ENCODE measurements at places on chromosomes 7 and 10. TPM values are rescaled to one million over a fixed set of nuclear protein-coding genes. Genes with fewer than 3 reads are reported as not detected.

The PTF1A gene
- not detected for total RNA-seq

The PARD3 gene
- 29.8 TPM for total RNA-seq

The GIMAP2 gene
- total RNA-seq: 1.5 TPM

The MMD2 gene
- not detected for total RNA-seq

The ELN gene
- total RNA-seq: 0.26 TPM

The STEAP2 gene
- total RNA-seq: 4.1 TPM

The UTF1 gene
- not detected for total RNA-seq

The PRKAR1B gene
- 62.0 TPM for total RNA-seq

The SLC26A3 gene
- total RNA-seq: 0.36 TPM

The COL17A1 gene
- 0.26 TPM for total RNA-seq

DNA sequence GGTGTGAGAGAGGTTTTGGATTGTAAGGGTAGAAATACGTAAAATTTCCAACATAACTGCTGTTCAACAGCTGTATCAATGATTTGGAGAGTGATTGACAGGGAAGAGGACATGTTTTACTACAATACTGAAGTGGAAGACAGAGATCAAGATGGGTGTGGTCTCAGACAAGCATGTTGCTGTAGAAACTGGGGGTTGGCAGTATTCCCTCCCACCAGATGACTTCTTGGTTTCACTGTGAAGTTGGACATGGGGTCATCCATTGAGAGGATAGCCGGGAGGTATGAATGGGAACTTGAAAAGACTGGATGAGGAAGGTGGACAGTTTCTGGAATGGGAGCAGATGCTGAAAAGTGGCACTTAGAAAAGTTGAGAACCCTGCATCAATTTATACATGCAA, 95.3 kb upstream of the HDAC9 start:
- DNase-seq: no peak

DNA sequence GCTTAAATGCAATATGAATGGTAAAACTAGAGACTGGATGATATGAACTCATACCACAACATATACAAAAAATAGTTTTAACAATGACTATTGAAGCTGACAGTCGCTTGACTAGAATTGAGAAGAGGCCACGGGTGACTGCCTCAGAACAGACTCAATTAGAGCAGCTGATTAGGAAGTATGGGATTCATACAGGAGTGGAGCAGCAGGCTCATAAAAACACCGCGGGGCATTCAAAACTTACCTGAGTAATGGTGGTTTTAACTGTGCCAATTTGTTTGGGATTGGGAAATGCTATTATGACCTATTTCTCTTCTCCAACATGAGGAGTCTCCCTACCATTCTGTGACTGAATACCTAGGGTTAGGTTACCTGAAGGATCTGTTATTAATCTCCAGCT, 2.1 kb downstream of the CADPS2 start:
- no peak for DNase-seq

DNA sequence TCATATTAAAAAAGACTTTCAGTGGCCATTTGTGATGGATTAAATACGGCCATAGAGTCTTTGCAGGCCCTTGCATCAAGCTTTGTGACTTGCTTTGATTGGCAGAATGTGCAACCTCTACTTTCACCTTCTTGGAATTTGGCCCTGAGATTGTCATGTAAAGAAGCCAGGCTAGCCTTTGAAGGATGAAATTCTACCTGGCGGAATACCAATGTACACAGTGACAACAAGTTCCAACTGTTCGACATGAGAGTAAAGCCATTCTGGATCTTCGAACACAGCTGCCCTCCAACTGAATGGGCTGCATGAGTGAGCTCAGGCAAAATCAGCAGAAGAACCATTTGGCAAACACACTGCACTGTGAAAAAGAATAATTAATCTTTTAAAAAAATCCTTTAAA, 321.3 kb downstream of the PHF14 start:
- DNase-seq: no peak

GRCh38 chr7:120272701-120273475, at the start of gene KCND2:
Gene KCND2, plus strand, starts transcription at chr7:120273175.
- no peak for DNase-seq

- no peak for DNase-seq
Observed at GRCh38 chr7:52764492-52765169, 270.8 kb upstream of the POM121L12 start.

- DNase-seq: no peak
Observed at GRCh38 chr10:127755753-127756152, 18.8 kb downstream of the FOXI2 start.

- DNase-seq: no peak
Observed at GRCh38 chr7:43041105-43041504, 71.3 kb upstream of the HECW1 start.

- no peak for DNase-seq
Observed at GRCh38 chr7:32191305-32191704, 121.1 kb upstream of the PDE1C start.

DNA sequence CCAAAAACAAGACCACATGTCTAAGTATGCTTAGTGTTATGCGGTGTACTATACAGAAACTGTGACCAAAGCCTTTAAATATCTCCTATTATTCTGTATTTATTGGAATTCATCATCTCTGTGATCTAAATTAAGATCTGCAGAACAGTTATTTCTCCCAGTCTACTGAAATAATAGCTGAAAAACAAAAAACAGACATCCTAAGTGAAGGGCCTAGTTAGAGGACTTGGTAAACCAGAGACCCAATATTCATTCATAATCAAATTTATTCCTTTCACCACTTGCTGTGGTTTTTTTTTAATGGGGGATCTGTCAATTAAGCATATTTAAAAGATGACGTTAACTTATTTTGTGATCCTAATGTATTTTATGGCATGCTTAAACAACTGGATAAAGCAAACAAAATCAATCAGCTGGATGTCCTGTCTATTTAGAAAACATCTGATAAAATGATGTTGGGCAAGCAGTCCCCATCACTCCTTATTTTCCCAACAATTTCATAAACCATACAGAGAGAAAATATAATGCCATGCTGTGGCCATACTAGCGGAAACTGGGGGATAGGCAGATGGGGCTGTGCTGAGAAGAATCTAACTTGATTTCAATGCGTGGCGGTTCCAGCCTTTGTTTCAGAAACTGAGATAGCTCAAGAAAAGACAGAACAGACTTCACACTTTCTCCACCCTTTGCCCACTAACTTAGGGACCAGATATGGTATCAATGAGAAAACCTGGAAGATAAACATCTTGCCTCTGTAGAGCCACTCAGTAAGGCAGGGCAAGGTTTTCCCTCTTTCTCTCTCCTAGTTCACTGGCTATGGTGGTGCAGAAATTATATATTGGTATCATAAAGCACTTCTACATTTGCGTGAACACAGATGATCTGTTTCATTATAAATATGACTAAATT, 32.9 kb downstream of the ICA1 start:
- no peak for DNase-seq

DNA sequence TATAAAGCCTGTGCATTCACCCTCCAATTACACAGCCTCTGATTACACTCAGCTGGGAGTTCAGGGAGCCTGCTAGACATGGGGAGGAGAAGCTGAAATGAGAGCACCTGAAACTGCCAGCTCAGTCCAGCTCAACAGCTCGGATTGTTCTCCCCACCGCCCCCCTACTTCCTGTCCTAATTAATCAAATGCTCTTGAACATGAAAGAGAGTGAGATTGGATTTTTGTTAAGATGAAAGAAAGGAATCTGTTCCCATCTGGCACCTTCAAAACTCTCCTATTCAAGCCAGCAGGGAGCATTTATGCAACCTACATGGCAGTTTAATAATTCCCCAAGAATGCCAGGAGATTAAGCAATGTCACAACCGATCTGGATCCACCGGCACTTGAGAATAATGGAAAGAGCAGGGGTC, 98.0 kb downstream of the NPSR1 start:
- no peak for DNase-seq

DNA sequence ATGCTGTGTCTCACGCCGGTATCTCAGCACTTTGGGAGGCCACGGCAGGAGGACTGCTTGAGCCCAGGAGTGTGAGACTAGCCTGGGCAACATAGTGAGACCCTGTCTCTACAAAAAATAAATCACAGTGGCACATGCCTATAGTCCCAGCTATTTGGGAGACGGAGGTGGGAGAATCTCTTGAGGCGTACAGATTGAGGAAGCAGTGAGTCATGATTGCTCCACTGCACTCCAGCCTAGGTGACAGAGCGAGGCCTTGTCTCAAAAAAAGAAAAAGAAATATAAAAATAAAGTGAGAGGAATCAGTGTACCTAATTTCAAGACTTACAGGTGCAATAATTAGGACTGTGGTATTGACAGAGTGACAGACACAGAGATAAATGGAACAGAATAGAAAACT, 23.9 kb downstream of the SLC25A40 start:
- DNase-seq: no peak

DNA sequence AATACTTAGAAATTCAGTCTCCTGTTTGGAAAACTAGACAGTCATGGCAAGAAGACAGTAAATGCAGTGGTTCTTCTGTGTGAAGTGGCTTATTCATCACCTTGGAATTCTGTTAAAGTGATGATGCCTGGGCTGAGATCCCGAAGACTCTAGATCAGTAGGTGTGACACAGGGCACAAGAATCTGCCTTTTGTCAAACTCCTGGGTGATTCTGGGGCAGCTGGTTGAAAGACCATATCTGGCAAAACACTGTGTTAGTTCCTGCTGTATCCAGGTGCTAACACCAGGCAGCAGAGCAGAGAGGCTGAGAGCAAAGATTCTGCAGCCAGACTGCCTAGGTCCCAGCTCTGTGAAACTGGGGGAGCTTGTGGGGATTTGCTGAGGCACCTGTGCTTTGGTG, 26.5 kb downstream of the MRC1 start:
- DNase-seq: peak; percentile 77

DNA sequence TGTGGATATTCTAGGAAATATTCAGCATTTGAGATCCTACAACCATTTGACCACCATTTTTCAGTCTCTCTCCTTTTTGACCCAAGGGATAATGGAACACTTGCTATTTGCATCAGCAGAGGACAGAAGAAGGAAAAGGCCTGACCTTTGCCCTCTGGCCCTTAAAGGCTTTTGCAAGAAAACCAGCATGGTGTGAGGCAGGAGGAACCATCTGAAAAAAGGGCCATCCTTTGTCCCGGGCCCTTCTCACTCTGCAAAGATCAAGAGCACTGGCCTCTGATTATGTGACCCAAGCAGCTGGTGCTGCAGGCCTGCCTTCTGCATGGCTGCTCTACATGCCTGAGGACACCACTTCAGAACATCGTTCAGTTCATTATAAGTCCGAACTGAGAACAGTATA, 133.3 kb upstream of the STK17A start:
- DNase-seq: no peak

GRCh38 chr10:113060201-113061053, 110.4 kb downstream of the TCF7L2 start:
- DNase-seq: no peak

- no peak for DNase-seq
Observed at GRCh38 chr10:91887272-91888076, 21.8 kb downstream of the FGFBP3 start.

- no peak for DNase-seq
Observed at GRCh38 chr10:23155169-23155568, 36.9 kb upstream of the PTF1A start.

- DNase-seq: no peak
Observed at GRCh38 chr7:1284743-1285458, 52.2 kb downstream of the UNCX start.

DNA sequence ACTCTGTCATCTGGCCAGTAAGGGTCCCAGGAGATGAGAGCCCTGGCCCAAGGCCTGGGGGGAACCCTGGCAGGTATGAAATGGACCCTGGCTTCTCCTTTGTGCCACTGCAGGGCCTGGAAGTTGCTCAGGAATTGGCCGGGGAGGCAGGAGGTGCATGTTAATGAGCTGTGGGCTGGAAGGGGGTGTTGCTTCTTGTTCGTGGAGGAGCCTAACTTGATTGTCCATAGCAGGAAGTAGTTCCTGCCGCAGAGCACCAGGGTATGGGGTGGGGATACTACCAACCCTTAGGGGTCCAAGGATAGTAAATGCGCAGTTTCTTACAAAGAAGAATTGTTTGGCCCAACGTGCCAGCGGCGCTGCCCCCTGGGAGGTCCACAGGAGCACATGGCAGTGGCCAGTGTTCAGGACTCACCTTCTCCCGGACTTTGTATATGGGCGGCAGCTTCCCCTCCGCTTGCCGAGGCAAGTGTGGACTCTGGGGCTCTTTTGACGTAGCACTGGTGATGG, 21.5 kb downstream of the TEX36 start:
- no peak for DNase-seq

DNA sequence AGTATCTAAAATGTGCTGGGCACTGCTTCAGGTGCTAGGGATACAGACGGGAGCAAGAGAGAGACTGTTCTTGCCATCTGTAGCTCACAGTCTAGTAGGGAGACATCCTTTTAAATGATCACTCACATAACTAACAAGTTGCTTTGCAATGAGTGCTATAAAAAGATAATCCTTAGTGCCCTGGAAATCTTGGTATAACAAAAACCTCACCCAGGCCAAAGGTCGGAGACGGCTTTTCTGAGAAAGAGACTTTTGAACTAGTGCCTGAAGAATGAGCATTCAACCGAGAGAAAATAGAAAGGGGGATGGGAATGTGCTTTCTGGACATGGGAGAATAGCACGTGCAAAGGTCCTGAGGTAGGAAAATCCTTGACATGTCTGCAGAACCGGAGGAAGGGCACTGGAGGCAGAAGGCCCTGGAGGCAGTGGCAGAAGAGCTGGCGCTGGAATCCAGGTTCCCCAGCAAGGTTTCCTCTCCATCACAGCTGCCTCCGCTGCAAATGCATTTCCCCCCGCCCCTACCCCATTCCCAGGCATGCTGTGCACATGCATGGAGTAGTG, 89.4 kb downstream of the COL13A1 start:
- DNase-seq: no peak

DNA sequence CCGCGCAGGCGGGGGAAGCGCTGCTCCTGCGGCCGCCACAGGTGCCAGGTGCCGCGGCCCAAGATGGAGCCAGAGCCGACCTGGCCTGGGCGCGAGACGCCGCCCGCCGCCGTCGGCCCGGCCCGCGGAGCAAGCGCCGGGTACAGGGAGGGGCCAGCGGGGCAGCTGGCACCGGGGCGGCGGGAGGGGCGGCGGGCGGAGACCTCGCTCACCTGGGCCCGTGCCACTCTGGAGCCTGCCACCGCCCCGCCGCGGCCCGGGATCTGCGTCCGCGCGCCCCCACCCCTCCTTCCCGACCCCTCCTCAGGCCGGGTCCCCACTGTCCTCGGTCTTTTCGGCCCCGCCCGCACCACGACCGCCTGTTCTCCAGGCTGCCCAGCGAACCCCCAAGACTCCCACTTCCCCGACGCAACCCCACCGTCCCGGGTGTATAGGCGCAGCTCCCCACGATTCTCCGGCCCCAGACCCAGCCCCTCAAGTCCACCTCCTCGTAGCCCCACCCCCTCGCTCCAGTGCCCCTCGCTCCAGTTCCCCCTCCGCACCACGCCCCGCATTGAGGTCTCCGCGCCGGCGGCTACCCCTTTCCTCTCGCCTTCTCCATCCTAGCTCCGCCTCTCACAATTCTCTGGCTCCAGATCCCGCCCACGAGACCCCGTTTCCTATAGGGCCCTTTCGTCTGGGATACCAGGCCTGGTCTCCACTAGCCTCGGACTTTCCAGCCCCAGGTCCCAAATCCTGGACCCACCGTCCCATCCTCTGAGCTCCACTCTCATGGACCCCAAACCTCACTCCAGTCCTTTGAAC, at the start of gene GPRIN2:
GPRIN2 (minus strand) TSS at position 144 of the 804 bp plus-strand sequence. CDS start 5,922 bp downstream, outside the sequence.
- DNase-seq: no peak

GRCh38 chr10:3852147-3852904, 67.3 kb upstream of the KLF6 start:
- peak; percentile 97 for DNase-seq

All from Panc1 (cell line).